Activated CD8-positive, alpha-beta memory T cell treated with anti-CD3 and anti-CD28 coated beads for 4 hours (primary cell): ENCODE measurements at places on chromosomes 7 and 10.

GRCh38 chr7:2016761-2017480, 215.8 kb downstream of the MAD1L1 start:
- DNase-seq, result no peak

GRCh38 chr10:65931291-65932070, 994.4 kb upstream of the LRRTM3 start:
- DNase-seq, result no peak

DNA sequence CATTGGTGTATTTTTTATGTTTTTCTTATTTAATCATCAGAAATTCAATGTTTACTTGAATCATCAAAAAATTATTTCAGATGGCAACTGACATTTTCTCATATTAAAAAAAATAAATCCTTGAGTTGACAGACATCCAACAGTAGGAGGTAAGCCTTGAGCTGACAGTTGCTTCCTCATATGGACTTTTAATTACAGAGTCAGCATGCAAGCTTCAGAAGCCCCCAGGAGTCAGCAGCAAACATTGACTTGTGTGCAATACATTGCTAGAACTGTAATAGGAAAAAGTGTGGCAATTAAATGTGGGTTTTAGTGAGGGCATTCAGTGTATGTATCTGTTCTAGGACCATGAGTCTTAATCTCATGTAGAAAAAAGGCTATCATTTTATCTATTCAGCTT, 62.4 kb upstream of the TAS2R16 start:
- DNase-seq, result no peak

- DNase-seq, result no peak
Observed at GRCh38 chr10:33901166-33901565, 566.7 kb upstream of the NRP1 start.

DNA sequence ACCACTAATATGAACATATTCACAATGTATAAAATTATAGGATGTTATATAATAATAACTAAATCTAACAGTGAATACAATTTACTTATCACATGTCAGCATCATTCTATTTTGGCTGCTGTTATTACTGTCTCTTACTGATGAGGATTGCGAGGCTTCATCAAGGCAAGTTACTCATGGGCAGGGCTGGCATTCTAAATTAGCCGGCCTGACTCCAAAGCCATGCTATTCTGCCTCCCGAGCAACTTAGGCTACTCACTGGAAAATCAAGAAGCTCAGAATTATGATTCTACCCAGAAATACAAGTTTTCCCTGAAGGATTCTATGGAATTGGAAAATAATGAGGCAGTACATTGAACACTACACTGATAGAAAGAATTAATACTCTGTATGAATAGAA, 101.7 kb downstream of the ICA1 start:
- no peak for DNase-seq

DNA sequence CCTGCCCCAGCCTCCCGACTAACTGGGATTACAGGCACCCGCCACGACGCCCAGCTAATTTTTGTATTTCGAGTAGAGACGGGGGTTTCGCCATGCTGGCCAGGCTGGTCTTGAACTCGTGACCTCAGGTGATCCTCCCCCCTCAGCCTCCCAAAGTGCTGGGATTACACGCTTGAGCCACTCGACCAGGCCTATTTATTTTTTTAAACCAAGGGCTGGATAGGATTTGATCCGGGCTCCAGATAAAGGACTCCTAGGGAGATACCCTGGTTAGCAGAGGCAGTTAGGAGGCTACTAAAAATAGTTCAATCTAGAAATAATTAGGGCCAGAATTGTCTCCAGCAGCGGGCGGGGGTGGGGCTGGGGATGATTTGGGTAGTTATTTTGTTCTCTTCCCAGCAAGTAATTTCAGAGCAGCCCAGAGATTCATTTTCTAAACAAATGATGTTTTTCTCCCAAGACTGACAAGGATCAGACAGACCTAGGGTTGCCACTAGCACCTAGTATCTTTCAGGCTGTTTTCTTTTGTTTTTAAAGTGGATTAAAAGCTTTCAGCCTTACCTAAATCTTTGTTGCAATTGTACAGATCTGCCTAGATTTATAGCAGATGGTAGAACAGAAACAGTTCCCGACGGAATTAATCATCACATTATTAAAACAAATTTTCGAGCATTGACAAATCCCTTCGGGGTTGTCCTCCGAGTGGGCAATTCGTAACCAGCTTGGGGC, 859 bp upstream of the SMC3 start:
- DNase-seq, result no peak
